ENCODE measurements at places on chromosomes 3 and 15. TPM values are rescaled to one million over a fixed set of nuclear protein-coding genes. Genes with fewer than 3 reads are reported as not detected.

IL16 gene
- 3.4 TPM for total RNA-seq

ZCWPW2 gene
- total RNA-seq, result 2.6 TPM

DNA sequence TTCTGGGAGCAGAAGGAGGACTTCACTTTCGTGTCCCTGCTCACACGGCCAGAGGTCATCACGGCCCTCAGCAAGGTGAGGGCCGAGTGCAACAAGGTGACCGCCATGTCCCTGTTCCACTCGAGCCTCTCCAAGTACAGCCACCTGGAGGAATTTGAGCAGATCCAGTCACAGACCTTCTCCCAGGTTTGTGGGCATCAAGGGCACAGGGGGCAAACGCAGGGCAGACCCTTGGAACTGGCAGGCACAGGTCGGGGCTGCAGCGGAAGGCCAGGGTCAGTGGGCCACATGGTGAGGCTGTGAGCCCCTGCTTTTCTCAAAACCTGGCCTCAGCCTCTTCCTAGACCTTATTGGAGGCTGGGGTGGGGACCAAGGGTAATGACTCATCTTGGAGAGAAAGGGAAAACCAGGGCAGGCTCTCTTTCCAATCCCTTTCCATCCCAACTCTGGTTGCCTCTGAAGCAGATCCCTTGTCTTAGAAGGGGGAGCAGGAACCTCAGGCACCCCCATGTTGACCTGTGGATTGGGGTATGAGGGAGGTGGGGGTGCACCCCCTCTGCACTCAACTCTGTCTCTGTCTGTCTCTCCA is 29.5 kb downstream of the DNAH1 start:
- no peak for DNase-seq
- no peak overlapping the region for H3K27ac ChIP-seq
- peaks cover 4% of the 10 kb centered on the region for H3K4me1 ChIP-seq
- no peak overlapping the region for H3K4me3 ChIP-seq
- H3K36me3 ChIP-seq, result no peaks in the 10 kb centered on the region

DNA sequence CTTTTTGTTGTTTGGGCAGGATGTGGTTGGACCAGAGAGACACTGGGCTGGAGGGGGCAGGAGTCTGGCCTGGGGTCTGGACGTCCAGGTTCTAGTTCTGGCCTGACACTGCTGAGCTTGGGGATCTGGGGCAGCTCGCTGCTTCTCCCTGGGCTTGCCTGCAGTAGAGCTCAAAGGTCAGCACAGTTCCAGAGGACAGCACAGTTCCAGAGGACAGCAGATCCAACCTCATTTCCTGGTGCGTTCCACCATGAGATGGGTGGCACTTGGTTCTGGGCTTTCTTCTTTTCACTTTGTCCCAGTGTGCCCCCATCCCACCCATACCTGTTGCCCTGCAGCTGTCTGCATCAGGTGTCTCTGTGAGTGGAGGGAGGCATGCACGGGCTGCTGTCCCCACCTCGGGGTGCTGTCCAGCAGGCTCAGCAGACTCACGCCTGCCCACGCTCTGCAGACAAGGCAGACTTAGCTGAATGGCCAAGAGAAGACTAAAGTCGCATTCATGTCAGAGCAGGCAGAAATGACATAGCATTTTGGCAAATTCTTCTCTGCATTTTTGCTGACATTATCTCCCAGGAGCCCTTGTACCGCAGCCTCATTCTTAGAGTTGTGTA is 16.7 kb downstream of the CACNA2D3 start:
- H3K27ac ChIP-seq, result no peak overlapping the region
- no peak for DNase-seq
- H3K36me3 ChIP-seq, result no peaks in the 10 kb centered on the region

DNA sequence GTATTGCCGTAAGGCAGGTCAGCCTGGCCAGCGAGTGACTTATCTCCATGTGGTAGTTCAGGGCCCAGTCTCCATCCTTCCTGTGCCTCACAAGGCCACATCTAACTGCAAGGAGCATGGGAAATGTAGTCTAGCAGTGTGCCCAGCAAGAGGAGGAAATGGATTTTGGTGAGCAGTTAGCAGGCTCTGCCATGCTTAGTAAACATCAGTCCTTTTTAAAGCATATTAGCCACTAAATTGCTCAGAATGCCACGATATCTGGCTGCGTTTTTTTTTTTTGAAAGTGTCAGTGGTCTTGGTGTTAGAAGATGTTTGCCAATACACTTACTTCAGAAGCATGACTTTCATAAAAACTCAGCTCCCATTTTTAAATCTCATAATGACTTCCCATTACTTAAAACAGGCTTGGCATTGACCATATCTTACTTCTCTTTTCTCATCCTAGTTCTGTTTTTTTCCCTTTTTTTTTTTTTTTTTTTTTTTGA is 470.2 kb upstream of the TPRG1 start:
- H3K36me3 ChIP-seq, result no peaks in the 10 kb centered on the region
- no peak for DNase-seq
- peaks cover 2% of the 10 kb centered on the region for H3K4me1 ChIP-seq
- no peak overlapping the region for H3K4me3 ChIP-seq
- H3K27ac ChIP-seq, result no peak overlapping the region
- no peaks in the 10 kb centered on the region for H3K27me3 ChIP-seq

DNA sequence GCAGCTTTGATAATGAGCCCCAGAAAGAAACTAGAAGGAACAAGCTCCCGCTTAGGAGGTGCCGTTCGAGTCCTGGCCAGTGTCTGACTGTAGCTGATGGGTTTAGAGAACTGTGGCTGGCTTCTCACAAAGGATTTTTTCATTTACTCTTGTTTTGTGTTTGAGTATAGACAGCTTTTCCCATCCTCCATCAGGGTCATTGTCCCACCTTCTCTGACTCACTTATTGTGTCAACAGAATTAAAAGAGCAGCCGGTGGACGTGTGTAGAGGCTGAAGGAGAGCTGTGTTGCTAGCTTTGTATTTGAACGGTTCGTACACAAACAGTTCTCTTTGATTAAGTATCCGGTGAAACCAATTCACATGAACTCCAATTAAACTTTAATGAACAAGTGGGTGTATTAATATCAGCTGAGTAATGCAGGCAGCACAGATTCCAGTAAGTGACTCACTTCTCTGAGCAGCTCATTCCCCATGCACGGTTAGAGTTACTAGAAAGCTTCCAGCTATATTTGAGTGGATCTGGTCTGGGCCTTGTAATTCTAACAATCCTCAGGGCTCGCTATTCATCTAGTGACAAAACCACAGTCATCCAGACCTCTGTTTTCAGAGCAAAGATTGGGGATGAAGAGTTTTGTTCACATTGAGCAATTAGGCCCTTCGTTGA is 141.0 kb downstream of the LPP start:
- H3K27ac ChIP-seq, result peak overlapping the region; percentile 83
- peaks cover 85% of the 10 kb centered on the region for H3K4me1 ChIP-seq
- peak; percentile 29 for DNase-seq
- H3K4me3 ChIP-seq, result no peak overlapping the region
- no peaks in the 10 kb centered on the region for H3K36me3 ChIP-seq

DNA sequence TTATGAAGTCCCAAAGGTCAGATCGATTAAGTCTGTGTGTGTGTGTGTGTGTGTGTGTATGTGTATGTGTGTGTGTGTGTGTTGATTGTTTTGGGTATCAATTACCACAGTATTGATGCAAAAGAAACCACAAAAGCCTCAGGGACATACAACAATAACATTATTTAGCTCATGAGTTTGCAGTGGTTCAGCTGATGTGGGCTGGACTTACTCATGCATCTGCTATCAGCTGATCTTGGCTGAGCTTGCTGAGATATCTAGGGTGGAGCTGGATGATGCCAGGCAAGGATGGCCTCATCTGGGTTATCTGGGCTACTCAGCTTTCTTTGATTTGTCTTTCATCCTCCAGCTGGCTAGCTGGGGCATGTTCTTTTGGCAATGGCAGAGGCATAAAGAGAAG is 82.4 kb upstream of the PRR23C start:
- no peaks in the 10 kb centered on the region for H3K36me3 ChIP-seq
- no peak overlapping the region for H3K27ac ChIP-seq
- no peak for DNase-seq
- no peaks in the 10 kb centered on the region for H3K27me3 ChIP-seq

- H3K27ac ChIP-seq, result no peak overlapping the region
- peaks cover 14% of the 10 kb centered on the region for H3K4me1 ChIP-seq
- H3K4me3 ChIP-seq, result peak overlapping the region; percentile 41
These were observed 45.2 kb downstream of the TYRO3 start for GRCh38 chr15:41603941-41604911.

DNA sequence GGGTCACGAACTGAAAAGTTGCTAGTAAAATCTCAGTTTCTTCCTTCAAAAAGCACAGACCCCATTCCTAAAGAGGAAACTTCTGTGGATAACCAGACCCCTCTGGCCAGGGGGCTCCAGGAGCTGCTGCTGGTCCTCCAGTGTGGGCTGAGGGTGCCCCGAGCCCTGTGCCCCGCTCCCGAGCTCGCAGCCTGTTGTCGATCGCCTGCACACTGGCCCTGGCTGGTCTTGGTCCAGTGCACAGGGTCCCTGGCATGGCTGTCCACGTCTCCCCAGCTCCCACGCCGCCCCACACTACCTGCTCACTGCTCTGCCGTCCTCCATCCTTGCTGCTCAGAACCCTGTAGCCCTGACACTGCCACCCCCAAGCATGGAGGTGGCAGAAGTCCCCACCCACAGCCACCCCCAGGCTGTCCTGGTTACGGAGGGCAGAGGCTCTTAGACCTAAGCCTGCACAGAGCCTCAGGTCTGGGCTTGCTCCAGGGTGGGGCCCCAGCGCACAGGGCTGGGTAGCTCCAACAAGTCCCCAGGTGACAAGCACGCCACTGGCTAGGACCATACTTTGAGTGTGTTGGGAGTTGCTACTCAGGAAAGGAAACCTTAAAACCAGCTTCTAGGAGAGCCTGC is 87.0 kb downstream of the PLXNA1 start:
- no peaks in the 10 kb centered on the region for H3K4me1 ChIP-seq
- no peak overlapping the region for H3K27ac ChIP-seq
- H3K27me3 ChIP-seq, result peaks cover 44% of the 10 kb centered on the region
- H3K36me3 ChIP-seq, result no peaks in the 10 kb centered on the region

DNA sequence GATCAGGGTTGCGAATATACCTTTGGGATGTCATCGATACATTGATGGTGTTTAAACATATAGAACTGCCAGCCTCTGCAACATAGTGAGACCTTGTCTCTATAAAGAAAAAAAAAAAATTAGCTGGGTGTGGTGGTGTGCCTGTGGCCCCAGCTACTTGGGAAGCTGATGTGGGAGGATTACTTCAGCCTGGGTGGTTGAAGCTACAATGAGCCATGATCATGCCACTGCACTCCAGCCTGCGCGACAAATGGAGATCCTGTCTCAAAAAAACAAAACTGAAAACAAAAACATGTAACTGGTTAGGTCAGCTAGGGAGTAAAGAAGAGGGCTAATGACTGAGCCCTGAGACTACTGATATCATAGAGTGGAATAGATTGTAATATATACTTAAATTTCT is 30.7 kb upstream of the MGA start:
- no peak for DNase-seq
- no peak overlapping the region for H3K4me3 ChIP-seq
- H3K36me3 ChIP-seq, result no peaks in the 10 kb centered on the region

GRCh38 chr3:46668591-46668990 is 24.9 kb downstream of the ALS2CL start:
- H3K36me3 ChIP-seq, result peaks cover 31% of the 10 kb centered on the region
- no peak overlapping the region for H3K27ac ChIP-seq
- no peaks in the 10 kb centered on the region for H3K27me3 ChIP-seq
- H3K4me3 ChIP-seq, result no peak overlapping the region

- H3K27ac ChIP-seq, result no peak overlapping the region
- no peak overlapping the region for H3K4me3 ChIP-seq
- DNase-seq, result no peak
- H3K27me3 ChIP-seq, result no peaks in the 10 kb centered on the region
- H3K36me3 ChIP-seq, result no peaks in the 10 kb centered on the region
These were observed 180.5 kb upstream of the RASGRP1 start for GRCh38 chr15:38745126-38745525.

- no peak overlapping the region for H3K4me3 ChIP-seq
- peak overlapping the region; percentile 84 for H3K27ac ChIP-seq
- H3K36me3 ChIP-seq, result no peaks in the 10 kb centered on the region
- no peaks in the 10 kb centered on the region for H3K27me3 ChIP-seq
These were observed 38.8 kb downstream of the BHLHE40 start for GRCh38 chr3:5017925-5018531.

Measured in heart right ventricle (tissue), 16 donors.